Sigmoid colon (tissue), 7 donors: ENCODE measurements at places on chromosomes 3 and 15. TPM values are rescaled to one million over a fixed set of nuclear protein-coding genes. Genes with fewer than 3 reads are reported as not detected.

DNA sequence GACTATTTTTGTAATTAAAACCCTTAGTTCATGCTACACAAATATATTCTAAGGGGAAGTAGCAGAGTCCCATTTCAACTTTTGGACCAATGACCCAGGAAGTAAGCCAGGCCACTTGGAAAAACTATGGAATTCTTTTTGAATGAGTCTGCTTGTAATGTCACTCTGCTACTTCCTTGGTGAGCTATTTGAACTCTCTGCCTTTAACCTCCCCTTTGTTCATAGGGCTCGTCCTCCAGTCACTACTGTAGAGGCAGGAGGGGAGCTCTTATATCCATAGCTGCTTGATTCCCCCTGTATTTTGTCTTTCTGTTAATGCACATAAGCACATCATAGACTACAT is 119.6 kb downstream of the UACA start:
- H3K36me3 ChIP-seq, result no peaks in the 10 kb centered on the region
- no peak overlapping the region for H3K4me3 ChIP-seq
- no peak for DNase-seq
- no peak overlapping the region for H3K27ac ChIP-seq

GRCh38 chr15:70291305-70292075 is 193.8 kb upstream of the TLE3 start:
- peaks cover 31% of the 10 kb centered on the region for H3K4me1 ChIP-seq
- H3K4me3 ChIP-seq, result no peak overlapping the region
- no peaks in the 10 kb centered on the region for H3K27me3 ChIP-seq

DNA sequence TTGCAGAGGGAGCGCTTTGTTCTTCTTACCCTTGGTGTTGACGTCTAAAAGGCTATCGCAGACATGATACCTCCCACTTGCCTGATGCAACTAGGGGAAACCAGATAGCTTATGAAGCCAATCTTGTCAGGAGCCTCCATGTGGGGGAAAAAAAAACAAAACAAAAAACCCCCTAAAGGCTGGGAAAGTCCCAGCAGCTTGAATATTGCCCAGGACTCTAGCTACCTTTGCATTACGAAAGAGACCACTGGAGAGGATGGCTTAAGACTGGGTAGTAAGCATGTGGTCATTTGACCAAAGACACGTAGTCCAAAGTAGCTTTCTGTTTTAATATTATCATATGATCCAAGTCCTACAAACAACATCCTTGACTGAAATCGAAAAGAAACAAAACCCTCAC is 120.7 kb upstream of the WNT5A start:
- no peak overlapping the region for H3K27ac ChIP-seq
- H3K36me3 ChIP-seq, result no peaks in the 10 kb centered on the region
- no peak for DNase-seq
- no peak overlapping the region for H3K4me3 ChIP-seq

DNA sequence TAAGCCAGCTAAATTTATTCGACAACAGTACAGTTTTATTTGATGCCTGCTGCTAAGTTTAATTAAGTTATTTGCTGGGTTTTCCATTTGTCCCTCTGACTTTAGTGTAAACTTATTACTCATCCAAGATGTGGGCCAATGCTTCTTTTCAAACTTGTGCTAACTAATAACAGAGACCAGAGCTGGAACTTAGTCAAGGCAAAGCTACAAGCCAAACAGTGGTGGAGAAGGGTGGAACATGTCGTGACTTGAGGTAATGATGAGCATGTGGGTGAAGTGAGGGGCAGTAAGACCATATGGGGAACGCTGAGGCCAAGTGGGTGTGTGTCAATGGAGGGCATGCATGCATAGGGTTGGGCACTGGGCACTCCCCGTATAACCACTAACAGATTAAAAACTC is 63.9 kb downstream of the NMD3 start:
- DNase-seq, result no peak
- H3K4me3 ChIP-seq, result no peak overlapping the region
- no peaks in the 10 kb centered on the region for H3K4me1 ChIP-seq
- H3K27me3 ChIP-seq, result no peaks in the 10 kb centered on the region
- H3K36me3 ChIP-seq, result no peaks in the 10 kb centered on the region

- no peak overlapping the region for H3K4me3 ChIP-seq
- H3K36me3 ChIP-seq, result no peaks in the 10 kb centered on the region
- peaks cover 11% of the 10 kb centered on the region for H3K4me1 ChIP-seq
- no peaks in the 10 kb centered on the region for H3K27me3 ChIP-seq
- no peak overlapping the region for H3K27ac ChIP-seq
- no peak for DNase-seq
Observed at GRCh38 chr3:55555873-55556618, 68.9 kb upstream of the WNT5A start.

DNA sequence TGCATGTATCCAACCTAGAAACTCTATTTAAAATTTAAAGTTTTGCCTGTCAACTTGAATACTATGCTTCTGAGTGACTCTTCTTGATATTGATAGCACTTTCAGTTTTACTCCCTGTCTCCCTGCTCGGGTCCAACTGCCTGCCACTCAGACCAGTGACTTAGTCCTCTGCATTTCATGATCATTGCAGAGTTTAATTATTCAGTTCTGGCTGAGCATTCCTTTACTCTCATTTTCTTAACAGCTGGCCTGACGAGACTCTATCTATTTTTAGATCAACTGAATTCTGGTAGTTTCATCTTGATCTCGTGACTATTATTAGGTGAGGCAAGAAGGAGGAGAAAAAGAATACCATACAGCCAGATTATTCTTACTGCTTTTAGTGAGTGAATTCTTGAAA is 617.4 kb downstream of the SI start:
- no peaks in the 10 kb centered on the region for H3K27me3 ChIP-seq
- H3K4me1 ChIP-seq, result peaks cover 5% of the 10 kb centered on the region
- DNase-seq, result no peak
- no peak overlapping the region for H3K4me3 ChIP-seq

- no peak overlapping the region for H3K4me3 ChIP-seq
- no peak overlapping the region for H3K27ac ChIP-seq
- no peaks in the 10 kb centered on the region for H3K36me3 ChIP-seq
- no peaks in the 10 kb centered on the region for H3K27me3 ChIP-seq
- no peaks in the 10 kb centered on the region for H3K4me1 ChIP-seq
- no peak for DNase-seq
Observed at GRCh38 chr3:195080125-195080524, 190.8 kb downstream of the XXYLT1 start.

GRCh38 chr15:63482874-63483323 is 21.5 kb upstream of the USP3 start:
- H3K36me3 ChIP-seq, result no peaks in the 10 kb centered on the region
- no peaks in the 10 kb centered on the region for H3K27me3 ChIP-seq
- peaks cover 13% of the 10 kb centered on the region for H3K4me1 ChIP-seq
- no peak overlapping the region for H3K27ac ChIP-seq
- DNase-seq, result no peak
- no peak overlapping the region for H3K4me3 ChIP-seq

DNA sequence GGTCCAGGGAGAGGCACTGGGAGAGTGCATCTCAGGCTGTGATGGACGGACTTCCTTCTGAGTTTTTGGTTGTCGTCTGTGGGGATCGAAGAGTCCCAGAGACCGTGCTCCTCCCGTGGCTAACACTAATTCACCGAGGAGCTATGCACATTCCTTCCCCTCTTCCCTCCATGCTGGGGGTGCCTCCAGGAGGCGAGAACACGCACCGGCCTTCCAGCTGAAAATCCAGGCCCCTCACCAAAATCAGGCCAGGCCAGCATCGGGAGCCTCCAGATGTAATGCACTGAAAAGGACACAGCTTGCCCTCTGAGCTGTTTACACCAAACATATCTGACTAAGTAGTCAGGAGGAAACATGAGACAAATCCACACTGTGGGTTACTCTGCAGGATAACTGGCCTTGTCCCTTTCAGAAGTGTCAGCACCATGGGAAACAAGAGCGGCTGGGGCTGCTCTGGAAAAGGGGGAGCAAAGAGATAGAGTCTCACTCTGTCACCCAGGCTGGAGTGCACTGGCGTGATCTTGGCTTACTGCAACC is 5.5 kb downstream of the RNU5B-1 start:
- H3K4me3 ChIP-seq, result no peak overlapping the region
- H3K27ac ChIP-seq, result no peak overlapping the region
- no peaks in the 10 kb centered on the region for H3K27me3 ChIP-seq
- peaks cover 4% of the 10 kb centered on the region for H3K4me1 ChIP-seq

- no peak for DNase-seq
- no peaks in the 10 kb centered on the region for H3K4me1 ChIP-seq
- H3K27ac ChIP-seq, result no peak overlapping the region
Observed at GRCh38 chr15:100206643-100207042, 135.1 kb downstream of the ADAMTS17 start.

DNA sequence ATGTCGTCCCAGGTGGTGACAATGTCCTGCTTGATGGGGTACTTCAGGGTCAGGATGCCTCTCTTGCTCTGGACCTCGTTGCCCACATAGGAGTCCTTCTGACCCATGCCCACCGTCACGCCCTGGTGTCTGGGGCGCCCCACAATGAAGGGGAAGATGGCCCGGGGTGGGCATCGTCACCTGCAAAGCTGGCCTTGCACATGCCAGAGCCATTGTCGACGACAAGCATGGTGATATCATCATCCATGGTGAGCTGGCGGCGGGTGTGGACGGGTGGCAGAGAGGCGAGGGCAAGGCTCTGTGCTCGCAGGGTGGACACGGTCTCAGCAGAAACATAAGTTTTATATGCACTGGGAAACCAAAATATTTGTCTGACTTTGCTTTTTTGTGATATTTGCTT is 163.1 kb downstream of the WDR76 start:
- no peaks in the 10 kb centered on the region for H3K4me1 ChIP-seq
- H3K27me3 ChIP-seq, result no peaks in the 10 kb centered on the region
- no peak for DNase-seq
- H3K4me3 ChIP-seq, result no peak overlapping the region
- no peaks in the 10 kb centered on the region for H3K36me3 ChIP-seq

GRCh38 chr3:32113566-32113965 is 7.1 kb downstream of the GPD1L start:
- H3K27me3 ChIP-seq, result no peaks in the 10 kb centered on the region
- H3K27ac ChIP-seq, result no peak overlapping the region
- DNase-seq, result no peak
- H3K4me1 ChIP-seq, result no peaks in the 10 kb centered on the region

DNA sequence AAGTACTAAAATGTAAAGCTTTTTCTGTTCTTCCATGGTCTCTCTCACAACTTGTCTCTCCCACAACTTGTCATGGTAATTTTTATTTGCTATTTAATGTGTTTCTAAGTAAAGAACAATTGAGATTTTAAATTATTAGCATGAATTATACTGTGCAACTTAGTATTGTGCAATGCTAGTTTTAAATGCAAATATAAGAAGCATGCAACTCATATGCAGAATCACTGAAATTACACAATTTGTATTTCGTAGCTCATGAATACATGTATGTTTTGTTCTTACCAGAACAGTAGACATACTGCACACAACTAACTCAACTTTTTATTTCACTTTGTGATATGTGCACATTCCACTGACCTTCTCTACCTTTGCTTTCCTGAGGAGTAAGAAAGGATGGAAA is 96.5 kb downstream of the SQOR start:
- H3K27me3 ChIP-seq, result no peaks in the 10 kb centered on the region
- peaks cover 44% of the 10 kb centered on the region for H3K4me1 ChIP-seq
- H3K4me3 ChIP-seq, result no peak overlapping the region
- no peak overlapping the region for H3K27ac ChIP-seq
- H3K36me3 ChIP-seq, result no peaks in the 10 kb centered on the region

- no peak overlapping the region for H3K4me3 ChIP-seq
- H3K27me3 ChIP-seq, result no peaks in the 10 kb centered on the region
- H3K27ac ChIP-seq, result no peak overlapping the region
- no peaks in the 10 kb centered on the region for H3K36me3 ChIP-seq
Observed at GRCh38 chr15:41546851-41547786, 3.1 kb upstream of the RPAP1 start.

DNA sequence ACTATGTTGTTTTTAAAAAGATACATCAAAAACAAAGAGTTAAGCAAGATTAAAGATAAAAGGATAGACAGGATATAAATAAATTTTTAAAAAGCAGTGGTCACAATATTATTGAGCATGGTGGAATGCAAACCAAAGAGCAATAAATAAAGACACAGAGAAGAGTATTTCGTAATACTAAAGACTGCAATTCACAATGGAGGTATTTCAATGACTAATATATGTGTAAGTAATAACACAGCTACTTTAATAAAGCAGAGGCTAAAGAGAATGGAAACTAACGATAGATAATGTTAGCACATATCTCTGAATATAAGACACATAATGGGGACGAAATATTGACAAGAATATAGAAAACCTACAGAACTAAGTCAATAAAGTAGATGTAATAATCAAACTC is 219.6 kb downstream of the WDR72 start:
- H3K4me3 ChIP-seq, result no peak overlapping the region
- H3K27ac ChIP-seq, result no peak overlapping the region
- no peak for DNase-seq
- no peaks in the 10 kb centered on the region for H3K27me3 ChIP-seq
- H3K4me1 ChIP-seq, result no peaks in the 10 kb centered on the region
- H3K36me3 ChIP-seq, result no peaks in the 10 kb centered on the region

DNA sequence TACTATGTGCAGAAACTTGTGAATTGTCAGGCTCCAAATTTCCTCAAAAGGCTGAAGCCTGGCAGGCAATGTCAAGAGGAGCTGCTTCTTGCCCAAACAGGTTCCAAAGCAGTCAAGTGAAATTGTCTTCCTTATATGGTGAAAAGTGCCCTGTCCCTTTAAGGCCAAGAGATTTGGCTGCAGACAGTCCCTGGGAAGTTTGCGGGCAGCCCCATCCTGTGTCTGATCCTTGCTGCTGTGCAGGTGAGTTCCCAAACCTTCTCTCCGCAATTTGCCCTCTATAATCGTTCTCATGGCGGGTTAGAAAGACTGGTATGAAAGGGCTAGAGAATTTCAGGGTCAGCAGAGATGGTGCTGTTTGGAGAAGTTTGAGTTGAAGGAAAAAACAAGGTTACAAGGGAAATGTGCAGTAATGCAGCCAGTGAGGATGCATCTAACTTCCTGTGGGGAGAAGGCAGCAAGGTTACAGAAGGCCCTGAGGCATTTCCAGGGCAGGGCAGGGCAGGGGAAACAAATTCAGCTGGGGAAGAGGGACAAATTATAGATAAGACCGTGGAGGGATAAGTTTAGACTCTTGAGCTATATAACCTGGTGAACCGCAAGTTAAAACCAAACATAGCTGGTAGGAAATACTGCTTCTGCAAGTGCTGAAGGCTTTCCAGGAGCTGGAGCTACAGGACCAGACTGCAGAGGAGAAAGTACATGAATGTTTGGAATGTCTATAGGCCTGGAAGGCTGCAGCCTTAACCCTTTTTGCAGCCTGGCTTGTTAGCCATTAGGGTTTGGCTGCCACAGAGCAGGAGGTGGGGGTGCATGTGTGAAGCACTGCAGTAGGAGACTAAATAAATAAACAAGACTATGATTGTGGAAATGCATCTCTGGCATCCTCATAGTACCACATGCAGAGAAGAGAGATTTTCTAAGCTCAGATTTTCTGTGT is 256.2 kb upstream of the IL12A start:
- peak overlapping the region; percentile 31 for H3K4me3 ChIP-seq
- no peaks in the 10 kb centered on the region for H3K27me3 ChIP-seq
- peaks cover 38% of the 10 kb centered on the region for H3K4me1 ChIP-seq
- peak overlapping the region; percentile 63 for H3K27ac ChIP-seq
- H3K36me3 ChIP-seq, result no peaks in the 10 kb centered on the region
- no peak for DNase-seq

- no peak overlapping the region for H3K4me3 ChIP-seq
- no peaks in the 10 kb centered on the region for H3K36me3 ChIP-seq
- DNase-seq, result no peak
Observed at GRCh38 chr15:61820951-61821350, 239.3 kb downstream of the VPS13C start.

JMJD7 gene
- 9.5 TPM for polyA plus RNA-seq

LRTM1 gene
- polyA plus RNA-seq, result not detected

PAQR5 gene
- 10.2 TPM for polyA plus RNA-seq

C3orf20 gene
- not detected for polyA plus RNA-seq
